ENCODE measurements at places on chromosomes 1 and 21. TPM values are rescaled to one million over a fixed set of nuclear protein-coding genes. Genes with fewer than 3 reads are reported as not detected.

ZSWIM5 gene
- 2.7 TPM for total RNA-seq

- DNase-seq: peak; percentile 84
Measured at GRCh38 chr1:206544562-206545257, 37.4 kb downstream of the RASSF5 start.

GRCh38 chr1:39098546-39099250, 72.5 kb downstream of the NDUFS5 start:
- DNase-seq: no peak

- no peak for DNase-seq
Measured at GRCh38 chr1:32786856-32787255, 30.3 kb downstream of the YARS1 start.

LCE3D gene
- total RNA-seq: not detected

DNA sequence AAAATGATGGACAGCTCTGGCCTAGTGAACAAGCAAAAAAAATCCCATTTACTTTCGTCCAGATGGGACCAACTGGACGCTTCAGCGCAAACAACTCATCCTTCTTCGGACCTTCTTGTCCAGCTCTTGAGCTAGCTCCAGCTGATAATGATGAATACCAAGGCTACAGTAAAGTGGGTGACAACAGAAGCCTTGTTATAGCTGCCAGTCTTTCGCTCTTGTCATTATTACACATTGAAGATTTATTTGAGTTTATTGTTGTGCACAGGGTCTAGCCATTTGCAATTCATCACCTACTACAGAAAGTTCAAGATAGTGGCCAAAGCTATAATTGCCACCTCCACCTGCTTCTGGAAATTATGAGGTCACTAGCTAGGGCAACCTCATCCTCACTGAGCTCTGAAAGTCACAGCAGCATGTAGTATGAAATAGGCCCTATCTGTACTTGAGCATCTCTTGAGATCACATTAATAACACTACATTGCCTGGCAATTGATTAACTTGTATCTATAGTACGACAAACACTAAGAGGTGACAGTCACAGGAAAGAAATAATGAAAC, 76.9 kb downstream of the GPATCH2 start:
- no peak for DNase-seq

- DNase-seq: no peak
Measured at GRCh38 chr1:224287714-224288113, 42.3 kb downstream of the NVL start.

DNA sequence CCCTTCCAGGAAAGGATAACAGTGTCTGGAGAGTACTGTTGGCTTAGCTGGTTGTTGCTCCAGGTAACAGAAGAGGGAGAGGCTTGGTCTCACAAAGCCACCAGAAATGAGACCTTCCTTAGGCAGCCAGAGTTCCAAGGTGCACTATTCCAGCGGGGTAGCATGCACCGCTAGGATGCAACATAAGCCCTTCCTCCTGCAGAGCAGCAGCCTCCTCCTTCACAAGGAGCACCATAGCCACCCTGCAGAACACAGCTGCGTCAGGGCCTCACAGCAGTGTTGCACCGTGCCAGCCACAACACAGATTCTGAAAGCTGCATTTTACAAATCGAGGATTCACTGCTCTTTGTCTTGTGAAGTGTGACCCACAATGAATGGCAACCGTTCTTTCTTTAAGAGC, 142.0 kb downstream of the CLIC6 start:
- no peak for DNase-seq

- DNase-seq: no peak
Measured at GRCh38 chr1:20184997-20185833, 681 bp upstream of the UBXN10 start.

CYP4A22 gene
- not detected for total RNA-seq

DNA sequence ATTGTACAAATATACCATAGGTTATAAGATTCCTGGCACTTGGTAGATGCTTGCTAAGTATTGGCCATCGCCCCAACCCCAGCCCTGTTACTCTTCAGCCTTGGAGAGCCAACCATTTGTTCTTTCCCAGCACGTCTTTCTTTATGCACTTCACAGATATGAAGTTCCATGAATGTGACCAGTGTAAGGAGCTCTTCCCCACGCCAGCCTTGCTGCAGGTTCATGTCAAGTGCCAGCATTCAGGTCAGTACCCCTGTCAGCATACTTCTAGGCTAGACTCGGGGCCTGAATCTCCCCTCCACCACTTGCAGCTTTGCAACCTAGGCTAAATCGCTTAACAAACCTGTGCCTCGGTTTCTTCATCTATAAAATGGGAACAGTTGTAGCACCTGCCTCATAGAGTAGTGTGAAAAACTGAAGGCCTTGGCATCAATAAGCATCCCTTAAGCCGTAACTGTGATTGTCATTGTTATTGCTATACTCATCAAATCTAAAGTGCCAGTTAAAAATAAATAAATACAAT, 41.0 kb upstream of the EPHA8 start:
- DNase-seq: no peak

All from type B pancreatic cell (in vitro differentiated cells).